Natural killer cell (primary cell): ENCODE measurements at places on chromosomes 7 and 10. TPM values are rescaled to one million over a fixed set of nuclear protein-coding genes. Genes with fewer than 3 reads are reported as not detected.

The ZNF107 gene
- 13.3 TPM for total RNA-seq

The ATOH7 gene
- total RNA-seq, result not detected

The VAX1 gene
- not detected for total RNA-seq

GRCh38 chr10:43324876-43325275 lies 46.6 kb upstream of the FXYD4 start:
- H3K36me3 ChIP-seq, result no peaks in the 10 kb centered on the region
- no peaks in the 10 kb centered on the region for H3K27me3 ChIP-seq
- peaks cover 12% of the 10 kb centered on the region for H3K4me1 ChIP-seq

DNA sequence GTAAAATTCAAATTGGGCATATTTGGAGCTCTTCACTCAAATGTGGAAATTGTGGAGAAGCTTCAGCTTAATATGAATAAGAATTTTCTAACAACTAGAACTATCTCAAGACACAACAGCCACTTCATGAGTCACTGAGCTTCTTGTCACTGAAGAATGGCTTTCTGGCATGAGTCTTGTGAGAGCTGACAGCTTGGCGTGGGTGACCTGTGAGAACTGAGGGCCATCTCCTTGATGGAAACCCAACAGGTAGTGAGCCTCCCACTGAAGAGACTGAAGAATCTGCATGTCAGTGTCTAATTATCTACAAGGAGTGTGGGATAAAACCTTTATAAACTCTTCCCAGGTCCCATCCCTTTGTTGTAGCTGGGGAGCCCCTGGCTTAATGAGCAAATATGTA lies 66.0 kb downstream of the CLEC2L start:
- peaks cover 2% of the 10 kb centered on the region for H3K4me1 ChIP-seq
- DNase-seq, result no peak

DNA sequence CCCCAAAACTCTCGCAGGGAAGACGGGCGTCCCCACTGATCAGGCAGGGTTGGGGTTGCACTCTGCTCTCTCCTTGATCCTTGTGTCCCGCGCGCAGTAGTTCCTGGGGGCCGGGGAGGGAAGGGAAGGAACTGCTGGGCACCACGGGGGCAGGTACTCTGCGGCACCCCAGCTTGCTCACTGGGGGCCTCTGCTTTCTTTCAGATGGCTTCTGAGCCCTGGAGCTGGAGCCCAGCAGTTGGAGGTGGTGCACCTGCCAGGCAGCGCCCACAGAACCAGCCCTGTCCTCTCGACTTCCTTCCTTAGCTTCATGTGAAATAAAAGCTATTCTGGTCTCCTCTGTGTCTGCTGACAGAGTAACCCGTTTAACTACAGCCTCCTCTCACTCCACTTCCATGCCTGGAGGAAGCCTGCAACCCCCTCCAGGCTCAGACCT lies 12.2 kb downstream of the PLAC9 start:
- peaks cover 17% of the 10 kb centered on the region for H3K4me1 ChIP-seq
- no peak overlapping the region for H3K4me3 ChIP-seq
- DNase-seq, result peak; percentile 52
- no peaks in the 10 kb centered on the region for H3K27me3 ChIP-seq
- peaks cover 6% of the 10 kb centered on the region for H3K36me3 ChIP-seq

DNA sequence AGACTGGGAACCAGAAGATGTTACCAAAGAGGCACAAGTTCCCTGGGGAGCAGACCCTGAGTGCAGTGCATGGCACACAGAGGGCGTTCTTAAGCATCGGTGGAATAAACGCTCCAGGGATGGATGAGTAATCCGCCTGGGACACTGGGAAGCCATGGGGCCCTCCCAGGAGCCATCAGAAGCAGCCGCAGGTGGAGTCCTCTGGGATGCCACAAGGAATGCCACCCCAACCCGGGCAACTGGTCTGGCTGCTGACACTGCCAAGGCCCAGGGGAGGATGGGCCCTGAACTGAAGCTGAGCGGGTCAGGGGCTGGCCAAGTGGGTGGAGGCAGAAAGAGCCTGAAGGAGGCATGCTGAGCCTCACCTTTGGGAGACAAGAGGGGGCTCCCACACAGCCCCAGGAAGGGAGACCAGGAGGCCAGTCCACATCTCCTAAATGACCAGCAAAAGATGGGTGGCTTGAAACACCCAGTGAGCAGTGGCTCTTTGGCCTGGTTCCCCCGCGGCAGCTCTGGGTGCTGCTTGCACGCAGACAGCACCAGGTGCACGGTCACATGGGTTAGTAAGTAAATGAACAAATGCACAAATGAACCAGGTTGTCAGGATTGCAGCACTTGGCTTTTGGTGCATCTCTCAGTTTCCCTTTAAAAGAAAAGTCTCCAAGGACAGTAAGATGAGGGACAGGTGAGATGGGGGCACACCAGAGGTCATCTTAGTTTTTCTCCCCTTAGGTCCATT lies 141.3 kb upstream of the ZMIZ1 start:
- H3K27ac ChIP-seq, result no peak overlapping the region
- no peak overlapping the region for H3K4me3 ChIP-seq
- DNase-seq, result no peak
- no peaks in the 10 kb centered on the region for H3K36me3 ChIP-seq

DNA sequence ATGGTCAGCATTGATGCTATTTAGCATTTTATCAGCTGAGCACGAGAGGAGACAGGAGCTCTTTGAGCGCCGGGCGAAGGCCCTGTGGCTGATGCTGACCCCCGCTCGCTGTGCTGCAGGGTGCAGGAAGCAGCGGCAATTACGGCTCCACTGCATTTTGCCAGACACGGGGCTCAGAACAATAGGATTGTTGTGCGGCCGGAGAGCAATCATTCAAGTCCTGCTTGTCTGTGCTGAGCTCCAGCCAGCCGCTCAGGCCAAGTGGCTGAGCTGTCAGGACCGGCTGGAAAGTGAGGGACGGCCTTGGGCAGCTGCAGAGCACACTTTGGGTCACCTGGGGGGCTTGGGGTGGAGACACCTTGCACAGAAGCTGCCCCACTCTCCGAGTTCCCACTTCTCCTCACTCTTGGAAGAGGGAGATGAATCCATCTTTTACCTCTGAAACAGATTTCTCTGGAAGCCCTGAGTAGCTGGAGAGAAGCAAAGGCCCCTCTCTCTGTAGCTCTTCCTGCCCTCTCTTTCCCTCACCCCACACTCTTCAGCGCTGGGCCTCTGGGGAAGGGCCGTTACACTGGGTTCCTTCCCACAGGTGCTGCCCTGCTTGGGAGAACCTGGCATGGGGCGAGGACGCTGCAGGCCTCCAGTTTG lies 17.3 kb upstream of the ADARB2 start:
- H3K27me3 ChIP-seq, result no peaks in the 10 kb centered on the region
- DNase-seq, result no peak
- no peaks in the 10 kb centered on the region for H3K4me1 ChIP-seq
- H3K27ac ChIP-seq, result no peak overlapping the region

DNA sequence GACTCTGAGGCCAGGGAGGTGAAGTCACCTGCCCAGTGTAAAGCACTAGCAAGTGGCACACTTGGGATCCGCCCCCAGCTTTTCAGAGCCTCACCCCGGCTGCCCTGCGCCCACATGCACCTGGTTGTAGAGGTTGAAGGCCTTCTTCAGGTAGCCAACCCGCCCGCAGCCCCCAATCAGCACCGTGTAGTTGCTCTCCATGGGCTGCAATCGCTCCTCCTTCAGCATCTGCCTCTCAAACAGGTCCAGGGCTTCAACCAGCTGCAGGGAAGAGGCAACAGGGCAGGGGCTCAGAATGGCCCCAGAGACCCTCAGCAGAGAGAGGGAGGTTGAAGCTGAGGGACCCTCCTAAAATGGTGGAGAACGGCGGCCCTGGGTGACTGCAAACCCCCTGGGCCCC lies 5.4 kb downstream of the PTCD1 start:
- H3K4me1 ChIP-seq, result peaks cover 9% of the 10 kb centered on the region
- no peak overlapping the region for H3K4me3 ChIP-seq
- H3K27ac ChIP-seq, result no peak overlapping the region
- H3K27me3 ChIP-seq, result no peaks in the 10 kb centered on the region
- H3K36me3 ChIP-seq, result peaks cover 26% of the 10 kb centered on the region

- DNase-seq, result no peak
- no peaks in the 10 kb centered on the region for H3K36me3 ChIP-seq
- H3K27me3 ChIP-seq, result no peaks in the 10 kb centered on the region
- H3K27ac ChIP-seq, result no peak overlapping the region
- H3K4me1 ChIP-seq, result peaks cover under 1% of the 10 kb centered on the region
Measured at GRCh38 chr7:5586279-5586962, 162.8 kb upstream of the TNRC18 start.

GRCh38 chr10:85621562-85621961 lies 745.0 kb downstream of the GRID1 start:
- H3K36me3 ChIP-seq, result no peaks in the 10 kb centered on the region
- no peak overlapping the region for H3K4me3 ChIP-seq
- H3K27ac ChIP-seq, result no peak overlapping the region
- no peaks in the 10 kb centered on the region for H3K4me1 ChIP-seq

DNA sequence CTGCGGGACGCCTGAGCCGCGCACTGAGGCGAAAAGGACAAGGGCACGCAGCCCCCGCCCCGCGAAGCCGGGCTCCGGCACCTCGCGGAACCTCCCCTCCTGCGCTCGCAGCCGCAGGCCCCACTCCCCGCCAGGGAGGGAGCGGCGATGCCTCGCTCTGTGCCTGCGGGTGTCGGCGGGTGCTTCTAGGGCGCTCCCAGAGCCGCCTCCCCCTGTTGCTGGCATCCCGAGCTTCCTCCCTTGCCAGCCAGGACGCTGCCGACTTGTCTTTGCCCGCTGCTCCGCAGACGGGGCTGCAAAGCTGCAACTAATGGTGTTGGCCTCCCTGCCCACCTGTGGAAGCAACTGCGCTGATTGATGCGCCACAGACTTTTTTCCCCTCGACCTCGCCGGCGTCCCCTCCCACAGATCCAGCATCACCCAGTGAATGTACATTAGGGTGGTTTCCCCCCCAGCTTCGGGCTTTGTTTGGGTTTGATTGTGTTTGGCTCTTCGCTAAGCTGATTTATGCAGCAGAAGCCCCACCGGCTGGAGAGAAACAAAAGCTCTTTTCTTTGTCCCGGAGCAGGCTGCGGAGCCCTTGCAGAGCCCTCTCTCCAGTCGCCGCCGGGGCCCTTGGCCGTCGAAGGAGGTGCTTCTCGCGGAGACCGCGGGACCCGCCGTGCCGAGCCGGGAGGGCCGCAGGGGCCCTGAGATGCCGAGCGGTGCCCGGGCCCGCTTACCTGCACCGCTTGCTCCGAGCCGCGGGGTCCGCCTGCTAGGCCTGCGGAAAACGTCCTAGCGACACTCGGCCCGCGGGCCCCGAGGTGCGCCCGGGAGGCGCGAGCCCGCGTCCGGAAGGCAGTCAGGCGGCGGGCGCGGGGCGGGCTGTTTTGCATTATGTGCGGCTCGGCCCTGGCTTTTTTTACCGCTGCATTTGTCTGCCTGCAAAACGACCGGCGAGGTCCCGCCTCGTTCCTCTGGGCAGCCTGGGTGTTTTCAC lies 519 bp downstream of the ITGB8 start:
- H3K27ac ChIP-seq, result no peak overlapping the region
- DNase-seq, result no peak
- peaks cover 6% of the 10 kb centered on the region for H3K27me3 ChIP-seq
- H3K36me3 ChIP-seq, result no peaks in the 10 kb centered on the region
- H3K4me3 ChIP-seq, result peak overlapping the region; percentile 31

GRCh38 chr10:89523274-89523673 lies 12.1 kb downstream of the SLC16A12 start:
- H3K27me3 ChIP-seq, result no peaks in the 10 kb centered on the region
- H3K27ac ChIP-seq, result no peak overlapping the region
- DNase-seq, result no peak

DNA sequence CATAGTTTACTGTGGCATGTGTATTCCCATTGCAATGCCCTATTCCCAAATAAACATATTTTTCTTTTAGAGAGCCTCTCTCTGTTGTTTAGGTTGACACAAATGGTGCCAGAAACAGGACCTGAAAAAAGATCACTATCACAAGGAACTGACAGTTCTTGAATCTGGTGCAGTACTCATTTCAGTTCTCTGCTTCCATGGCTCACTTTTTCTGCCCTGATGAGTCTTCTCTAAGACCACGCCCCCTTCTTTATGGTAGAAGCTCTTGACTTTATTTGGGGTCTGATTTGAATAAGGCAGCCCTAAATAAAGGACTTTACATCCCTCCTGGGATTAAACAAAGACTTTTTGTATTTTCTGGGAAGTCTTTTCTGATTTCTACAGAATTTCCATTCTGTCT lies 3.5 kb upstream of the CCDC126 start:
- no peak overlapping the region for H3K27ac ChIP-seq
- no peak for DNase-seq
- peaks cover 9% of the 10 kb centered on the region for H3K4me1 ChIP-seq
- no peaks in the 10 kb centered on the region for H3K27me3 ChIP-seq

DNA sequence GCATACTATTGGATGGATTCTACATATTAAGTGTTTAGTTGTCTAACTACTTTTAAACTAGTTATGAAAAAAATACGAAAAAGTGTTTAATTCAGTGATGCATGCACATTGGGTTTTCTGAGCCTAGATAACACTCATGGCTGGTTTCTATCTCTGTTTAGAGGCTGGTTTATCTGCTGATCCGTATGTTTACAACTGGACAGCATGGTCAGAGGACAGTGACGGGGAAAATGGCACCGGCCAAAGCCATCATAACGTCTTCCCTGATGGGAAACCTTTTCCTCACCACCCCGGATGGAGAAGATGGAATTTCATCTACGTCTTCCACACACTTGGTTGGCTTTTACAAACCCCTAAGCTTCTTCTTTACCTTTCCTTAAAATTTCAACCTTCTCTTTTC lies 10.2 kb downstream of the GPNMB start:
- no peaks in the 10 kb centered on the region for H3K27me3 ChIP-seq
- no peaks in the 10 kb centered on the region for H3K4me1 ChIP-seq
- H3K36me3 ChIP-seq, result no peaks in the 10 kb centered on the region
- H3K27ac ChIP-seq, result no peak overlapping the region
- no peak for DNase-seq

DNA sequence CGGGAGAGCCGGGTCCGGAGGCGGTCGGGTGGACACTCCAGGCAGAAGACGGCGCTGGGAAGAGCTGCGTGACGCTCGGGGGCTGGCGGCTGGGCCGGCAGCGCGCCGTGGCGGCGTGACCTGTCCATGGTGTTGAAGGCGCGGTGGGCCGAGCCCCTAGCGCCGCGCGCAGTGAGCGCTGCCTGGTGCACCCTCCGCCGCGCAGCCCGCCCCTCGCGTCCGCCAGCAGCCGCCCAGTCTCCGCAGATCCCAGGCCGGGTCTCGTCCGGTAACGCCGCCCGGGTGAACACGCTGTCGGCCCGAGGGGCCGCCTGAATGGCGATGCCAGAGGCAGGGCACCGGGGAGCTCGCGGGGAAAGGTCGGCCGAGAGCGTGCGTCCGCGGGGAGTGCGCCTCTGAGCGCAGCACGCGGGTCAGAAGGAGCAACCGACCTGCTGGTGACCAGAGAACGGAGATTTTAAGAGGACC lies 657 bp upstream of the TMEM178B start:
- H3K4me1 ChIP-seq, result peaks cover 32% of the 10 kb centered on the region
- H3K4me3 ChIP-seq, result no peak overlapping the region
- peaks cover 35% of the 10 kb centered on the region for H3K27me3 ChIP-seq
- H3K36me3 ChIP-seq, result no peaks in the 10 kb centered on the region
- H3K27ac ChIP-seq, result no peak overlapping the region

- no peak overlapping the region for H3K27ac ChIP-seq
- H3K4me1 ChIP-seq, result peaks cover 13% of the 10 kb centered on the region
- no peak for DNase-seq
- H3K27me3 ChIP-seq, result peaks cover 2% of the 10 kb centered on the region
- no peak overlapping the region for H3K4me3 ChIP-seq
Measured at GRCh38 chr10:97338041-97338440, 3.5 kb upstream of the FRAT2 start.
